ENCODE measurements at places on chromosomes 11 and 22. TPM values are rescaled to one million over a fixed set of nuclear protein-coding genes. Genes with fewer than 3 reads are reported as not detected.

GRCh38 chr11:111372538-111372937 lies 6.5 kb downstream of the POU2AF1 start:
- no peak for DNase-seq

The GLB1L3 gene
- not detected for polyA plus RNA-seq

DNA sequence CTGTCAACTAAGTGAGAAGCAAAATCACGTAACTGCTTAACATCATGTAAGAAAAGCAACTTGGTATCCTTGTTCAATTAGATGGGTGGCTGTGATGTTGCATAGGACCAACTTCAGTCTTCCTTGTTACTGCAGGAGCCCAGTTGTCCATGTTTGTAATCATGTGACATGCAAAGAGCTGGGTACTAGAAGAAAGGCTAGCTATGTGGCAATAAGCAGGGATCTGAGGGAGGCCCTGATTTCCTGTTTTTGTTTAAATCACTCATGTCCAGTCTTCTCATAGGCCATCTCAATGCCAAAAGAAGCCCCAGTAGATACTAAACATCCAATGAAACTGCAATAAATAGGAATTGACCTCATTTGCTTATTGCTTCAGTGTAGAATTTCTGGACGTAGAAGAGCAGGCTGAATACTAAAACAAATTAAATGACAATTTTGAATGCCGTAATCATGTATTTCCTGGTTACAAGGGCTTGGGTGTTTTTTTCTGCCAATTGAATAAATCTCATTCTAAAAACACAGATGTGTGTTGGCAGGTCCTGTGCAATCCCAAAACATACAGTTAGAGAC lies 140.8 kb upstream of the ARHGAP20 start:
- DNase-seq: no peak

DNA sequence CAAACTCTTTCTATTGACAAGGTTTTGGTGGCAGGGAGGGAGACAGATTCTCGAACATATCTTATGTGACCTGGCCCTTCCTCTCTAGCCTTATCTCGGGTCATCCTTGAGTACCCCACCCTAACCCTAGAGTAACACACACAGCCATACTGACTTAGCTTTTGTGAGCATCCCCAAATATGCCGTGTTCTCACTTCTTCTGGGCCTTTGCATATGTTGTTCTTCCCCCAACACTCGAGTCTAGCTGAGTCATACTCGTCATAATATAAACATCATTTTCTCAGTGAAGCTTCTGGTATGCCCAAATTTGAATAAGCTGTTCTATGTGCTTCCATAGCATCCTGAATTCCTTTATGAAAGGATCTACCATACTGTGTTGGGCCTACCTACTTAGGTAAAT lies 8.0 kb downstream of the TTC17 start:
- DNase-seq: no peak

The LGR4 gene
- 16.0 TPM for polyA plus RNA-seq

The NPAT gene
- polyA plus RNA-seq: 2.8 TPM

The SEPTIN3 gene
- 0.14 TPM for polyA plus RNA-seq

The MRGPRF gene
- 9.4 TPM for polyA plus RNA-seq

The APOL4 gene
- polyA plus RNA-seq: 3.8 TPM

GRCh38 chr11:111631666-111632039 lies 29.4 kb downstream of the SIK2 start:
- DNase-seq: no peak

- DNase-seq: peak; percentile 33
Measured at GRCh38 chr22:21457023-21457787, 10.0 kb upstream of the TMEM191C start.

DNA sequence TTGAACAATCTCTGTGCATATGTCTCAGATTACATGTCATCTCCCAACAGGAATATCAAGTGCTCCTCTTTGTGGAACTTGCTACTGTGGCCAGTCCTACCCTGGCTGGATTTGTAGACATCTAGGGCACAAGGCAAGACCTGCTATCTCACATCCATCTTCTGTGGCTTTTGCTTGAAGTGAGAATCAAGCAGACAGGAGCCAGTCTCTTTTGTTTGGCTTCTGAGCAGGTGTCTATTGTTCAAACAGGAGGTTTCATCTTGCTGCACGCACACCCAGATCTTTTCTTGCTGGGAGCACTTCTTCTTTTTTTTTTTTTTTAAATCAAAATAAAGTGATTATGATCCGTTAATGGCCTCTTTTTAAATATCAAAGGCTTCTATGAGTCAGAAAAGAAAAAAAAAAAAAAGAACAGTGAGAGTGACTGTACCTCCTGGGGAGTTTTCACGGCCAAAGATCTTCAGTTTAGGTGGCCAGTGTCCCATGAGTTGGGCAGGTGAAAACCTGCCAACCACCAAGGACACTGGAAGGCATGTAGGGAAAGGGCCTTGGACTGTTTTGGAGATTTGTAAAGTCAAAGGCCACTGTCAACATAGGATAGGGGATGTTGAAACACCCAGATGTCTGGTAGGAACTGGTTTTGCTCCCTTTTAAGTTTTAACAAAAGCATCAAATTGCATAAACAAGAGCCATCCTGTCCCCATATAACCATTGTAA lies 78.1 kb downstream of the CD44 start:
- DNase-seq: no peak

GRCh38 chr22:19887256-19887985 lies 32.7 kb upstream of the GNB1L start:
- peak; percentile 34 for DNase-seq

GRCh38 chr11:76564364-76564763 lies 106.2 kb downstream of the LRRC32 start:
- no peak for DNase-seq

DNA sequence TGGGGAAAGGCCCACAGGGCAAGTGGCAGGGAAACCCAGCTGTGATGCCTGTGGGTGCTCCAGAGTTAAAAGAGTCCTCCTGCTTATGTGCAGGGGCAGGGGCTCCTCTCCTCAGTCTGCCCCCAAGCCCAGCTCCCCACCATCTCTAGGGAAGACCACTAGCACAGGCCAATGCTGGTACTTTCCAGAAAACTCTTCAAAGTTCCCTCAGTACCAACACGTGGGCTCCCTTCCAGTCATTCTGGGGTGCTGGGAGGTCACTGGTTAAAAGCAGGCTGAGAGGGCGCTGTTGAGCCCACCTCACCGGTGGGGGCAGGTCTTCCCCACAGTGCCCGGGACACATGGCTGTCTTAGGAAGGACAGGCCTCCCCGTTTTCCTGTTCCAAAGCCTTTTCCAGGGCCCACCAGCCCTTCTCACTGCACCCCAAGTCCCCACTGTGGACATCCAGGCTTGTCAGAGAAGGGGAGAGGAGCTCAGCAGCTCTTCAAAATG lies 154.6 kb downstream of the TRIM29 start:
- no peak for DNase-seq

- no peak for DNase-seq
Measured at GRCh38 chr22:37377927-37378326, 49.4 kb downstream of the ELFN2 start.

The MS4A14 gene
- polyA plus RNA-seq: 0.57 TPM

GRCh38 chr22:22914726-22915669 lies 27.4 kb downstream of the IGLL5 start:
- DNase-seq: peak; percentile 20

DNA sequence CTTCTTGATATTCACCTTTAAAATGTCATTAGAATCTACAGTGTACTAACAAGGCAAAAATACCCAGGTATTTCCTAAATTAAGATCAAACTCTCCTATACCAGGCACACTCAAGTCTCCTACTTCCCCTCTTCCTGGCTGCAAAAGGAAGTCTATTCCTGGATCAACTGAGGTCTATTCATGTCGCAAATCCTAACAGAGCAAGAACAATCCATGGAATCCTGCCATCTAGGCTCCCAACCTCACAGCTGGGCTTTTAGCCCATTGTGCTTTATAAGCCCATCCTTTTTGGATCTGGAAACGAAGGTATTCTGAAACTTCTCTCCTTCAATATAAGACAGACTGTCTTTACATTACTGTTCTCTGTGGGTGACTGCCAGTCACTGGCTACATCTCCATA lies 161.8 kb downstream of the SOX6 start:
- DNase-seq: peak; percentile 46

DNA sequence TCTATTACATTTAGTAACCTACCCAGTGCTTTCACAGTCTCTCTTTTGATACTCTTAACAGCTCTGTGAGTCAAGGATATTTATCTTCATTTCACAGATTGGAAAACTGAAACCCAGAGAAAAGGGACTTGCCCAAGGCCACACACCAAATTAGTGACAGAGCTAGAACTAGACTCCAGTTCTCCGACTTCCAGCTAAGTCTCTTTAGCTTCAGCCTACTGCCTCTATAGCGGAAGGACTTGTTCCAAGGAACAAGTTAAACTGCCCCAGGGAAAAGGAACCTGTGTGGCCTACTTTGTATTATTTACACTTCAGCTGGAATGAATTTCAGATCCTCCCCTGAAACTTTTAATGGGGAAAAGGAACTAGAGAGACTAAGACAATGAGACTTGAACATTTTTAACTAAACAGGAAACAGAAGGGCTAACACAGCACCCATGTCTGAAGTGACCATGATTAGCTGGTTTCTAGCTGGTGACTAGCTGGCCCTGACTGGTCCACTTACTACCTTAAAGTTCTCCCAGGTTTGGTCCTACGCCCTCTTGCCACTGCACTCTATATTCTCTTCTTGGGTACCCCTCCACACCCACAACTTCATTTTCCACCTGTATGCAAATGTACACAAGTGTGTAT lies 1.3 kb downstream of the LRRC51 start:
- no peak for DNase-seq

DNA sequence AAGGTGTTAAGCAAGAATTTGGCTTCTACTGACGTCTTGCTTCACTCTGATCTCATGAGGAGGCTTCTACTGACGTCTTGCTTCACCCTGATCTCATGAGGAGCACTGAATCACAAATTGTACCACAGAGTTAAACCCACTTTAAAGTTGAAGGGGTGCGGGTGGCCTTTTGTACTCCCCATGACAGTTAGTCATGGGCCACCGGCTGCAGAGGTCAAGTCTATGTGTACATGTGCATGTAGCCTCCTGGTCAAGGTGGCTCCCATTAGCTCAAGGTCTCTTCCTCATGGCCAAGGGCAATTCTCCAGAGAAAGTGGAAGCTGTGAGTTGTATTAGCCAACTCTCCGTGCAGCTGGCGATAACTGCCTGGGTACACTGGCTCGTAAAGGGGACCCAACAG lies 23.1 kb upstream of the FZD4 start:
- peak; percentile 47 for DNase-seq

DNA sequence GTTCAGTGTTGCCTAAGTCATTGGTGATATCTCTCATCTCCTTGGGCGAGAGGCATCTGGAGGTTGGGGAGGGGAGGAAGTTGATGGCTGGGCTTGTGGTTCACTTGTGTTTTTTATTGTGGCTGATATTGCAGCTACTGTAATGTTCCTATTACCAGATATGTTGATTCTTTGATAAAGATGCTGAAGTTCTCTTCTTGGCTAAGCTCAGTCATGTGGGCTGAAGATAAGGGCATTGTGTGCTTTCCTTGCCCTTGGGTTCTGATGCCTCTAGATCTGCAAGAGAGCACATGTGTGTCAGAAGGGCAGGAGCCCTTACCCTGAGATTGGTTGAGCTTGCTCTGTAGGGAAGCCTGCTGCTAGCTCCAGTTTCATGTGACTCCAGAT lies 12.0 kb downstream of the STX3 start:
- DNase-seq: no peak

The PAX6 gene
- polyA plus RNA-seq: 0.02 TPM

DNA sequence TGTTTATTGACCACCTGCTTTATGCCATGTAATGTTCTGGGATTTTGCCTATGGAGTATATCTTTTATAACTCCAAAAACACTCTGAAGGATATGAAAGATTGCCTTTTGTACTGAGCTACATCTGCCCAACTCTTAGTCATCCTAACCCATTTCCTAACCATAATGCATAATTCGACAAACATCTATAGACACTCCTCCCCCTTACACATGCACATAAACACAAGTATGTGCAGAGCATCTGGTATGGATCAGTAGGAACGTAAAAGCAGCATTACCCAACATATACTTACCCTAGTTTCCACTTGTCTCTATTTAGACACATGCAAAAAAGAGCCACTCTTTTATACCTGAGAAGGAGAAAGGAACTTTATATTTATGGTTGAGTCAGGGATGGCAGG lies 272.8 kb downstream of the FAM76B start:
- no peak for DNase-seq

DNA sequence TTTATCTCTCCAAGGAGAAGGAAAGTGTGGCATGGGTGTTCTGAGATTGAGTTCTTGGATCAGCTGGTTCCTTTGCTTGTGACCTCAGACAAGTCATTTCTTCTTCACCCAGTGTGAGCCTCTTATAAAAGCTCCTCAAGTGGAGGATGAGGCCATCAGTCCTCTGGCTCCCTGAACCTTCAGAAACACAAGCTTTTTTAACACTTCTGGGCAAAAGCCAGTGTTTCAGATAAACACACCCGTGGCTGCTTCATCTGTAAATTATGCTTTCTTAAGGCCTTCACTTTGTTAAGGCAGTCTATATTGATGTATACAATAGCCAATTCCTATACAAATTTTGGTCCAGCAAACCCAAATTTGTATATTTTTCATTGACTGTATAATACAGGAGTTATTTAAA lies 179.9 kb downstream of the DBX1 start:
- no peak for DNase-seq

GRCh38 chr22:32076761-32077084 lies 33.7 kb downstream of the SLC5A1 start:
- no peak for DNase-seq

GRCh38 chr11:107702723-107703122 lies 9.1 kb downstream of the SLN start:
- no peak for DNase-seq

GRCh38 chr11:119663279-119663678 lies 65.7 kb downstream of the NECTIN1 start:
- DNase-seq: no peak

The GTSE1 gene
- polyA plus RNA-seq: 0.50 TPM

The PCF11 gene
- polyA plus RNA-seq: 17.5 TPM

DNA sequence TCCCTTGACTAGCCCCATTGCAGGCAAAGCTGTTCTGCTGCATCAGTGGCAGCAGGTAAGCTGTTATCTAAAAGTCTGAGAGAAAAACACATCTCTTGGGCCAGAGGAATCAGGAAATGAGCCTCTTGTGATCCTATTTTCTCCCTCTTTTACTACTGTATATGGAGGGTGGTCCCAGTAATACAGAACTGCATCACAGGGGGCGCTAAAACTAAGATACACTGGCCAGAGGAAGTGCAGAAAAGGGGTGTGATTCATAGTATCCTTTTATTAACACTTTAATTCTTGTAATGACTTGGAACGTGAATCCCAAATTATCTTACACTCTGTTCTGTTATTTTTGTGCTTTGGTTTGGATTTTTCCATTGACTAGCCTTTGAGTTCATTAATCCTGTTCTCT lies 8.8 kb upstream of the MED17 start:
- DNase-seq: no peak

DNA sequence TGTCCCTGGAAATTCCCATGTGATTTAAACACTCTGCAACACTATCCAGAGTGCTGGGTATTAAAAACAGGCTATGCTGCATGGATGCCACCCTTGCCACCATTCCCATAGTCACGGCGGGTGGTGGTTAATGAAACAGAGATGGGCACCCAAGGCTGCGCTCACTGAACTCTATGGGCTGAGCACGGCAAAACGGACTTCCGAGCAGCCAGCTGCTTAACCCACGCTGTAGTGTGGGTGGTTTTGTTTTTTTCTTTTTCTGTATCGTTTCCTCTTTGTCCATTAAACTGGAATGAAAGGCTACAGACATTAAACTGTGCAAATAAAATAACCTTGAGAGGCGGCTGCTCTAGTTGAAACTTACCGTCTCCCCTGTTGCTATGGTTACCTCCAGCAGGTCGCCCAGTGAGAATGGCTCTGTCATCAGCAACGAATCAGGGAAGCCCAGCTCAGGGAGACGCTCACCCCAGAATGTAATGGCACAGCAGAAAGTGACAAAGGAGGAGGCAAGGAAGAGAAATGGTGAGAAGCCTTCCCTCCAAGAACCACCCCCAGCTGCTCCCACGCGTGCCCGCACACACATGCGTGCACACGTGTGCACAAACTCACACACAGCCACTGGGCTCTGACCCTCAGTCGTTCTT lies 102.1 kb downstream of the C11orf91 start:
- no peak for DNase-seq
